ENCODE measurements at places on chromosomes 4 and X.

- DNase-seq: no peak
These were observed 20.0 kb downstream of the DCLK2 start for GRCh38 chr4:150098214-150098613.

GRCh38 chr4:40058854-40059253 is 2.2 kb downstream of the N4BP2 start:
- DNase-seq: no peak

- DNase-seq: no peak
These were observed 128.9 kb downstream of the MAB21L2 start for GRCh38 chr4:150710770-150711375.

DNA sequence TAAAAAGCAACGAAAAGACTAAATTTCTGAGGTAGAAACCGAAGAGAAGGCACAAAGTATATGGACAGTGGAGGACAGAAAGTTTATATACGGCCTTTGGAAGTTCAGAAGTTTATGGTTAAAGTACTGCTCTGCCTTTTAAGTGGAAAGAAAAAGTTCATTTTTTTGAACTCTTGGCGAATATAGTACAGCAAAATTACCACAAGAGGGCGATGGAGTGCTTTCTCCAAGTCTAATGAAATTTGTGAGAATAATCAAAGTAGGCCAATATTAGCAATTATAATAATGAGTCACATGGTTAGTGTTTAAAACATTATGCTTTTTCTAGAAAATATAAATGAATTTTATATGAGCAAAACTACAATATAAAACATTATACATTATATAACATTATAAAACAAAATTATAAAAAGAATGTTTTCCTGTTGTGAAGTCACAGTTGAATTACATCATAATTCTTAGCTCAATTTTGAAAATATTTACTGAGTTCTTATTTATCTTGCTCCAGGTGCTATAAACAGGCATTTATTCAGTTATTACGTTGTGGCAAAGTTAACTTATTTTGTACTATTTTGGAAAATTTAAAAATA is 136.2 kb upstream of the BMPR1B start:
- peak; percentile 3 for DNase-seq

- no peak for DNase-seq
These were observed 61.6 kb downstream of the SCML1 start for GRCh38 chrX:17798921-17799320.

DNA sequence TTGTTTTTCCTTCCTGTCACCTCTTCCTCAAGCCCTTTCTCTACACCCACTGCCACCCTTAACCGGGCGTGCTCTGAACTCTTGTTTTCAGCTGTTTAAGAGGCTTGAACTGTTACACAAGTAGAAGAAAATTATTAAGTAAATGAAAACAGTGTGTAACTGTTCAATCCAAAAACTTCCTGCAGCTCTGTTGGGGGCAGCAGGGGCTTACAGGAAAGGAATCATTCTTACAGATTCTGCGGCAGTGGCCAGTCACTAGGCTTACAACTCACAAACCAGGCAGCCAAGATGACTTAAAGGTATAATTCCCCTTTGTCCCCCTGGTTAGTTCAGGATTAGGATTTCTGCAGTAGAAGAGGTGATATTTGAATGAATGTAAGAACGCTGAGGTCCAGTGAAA is 70.2 kb upstream of the ETNPPL start:
- no peak for DNase-seq

- DNase-seq: no peak
These were observed 2.9 kb downstream of the EVC start for GRCh38 chr4:5713861-5714260.

GRCh38 chr4:116870686-116871085 is 214.7 kb downstream of the TRAM1L1 start:
- DNase-seq: no peak

DNA sequence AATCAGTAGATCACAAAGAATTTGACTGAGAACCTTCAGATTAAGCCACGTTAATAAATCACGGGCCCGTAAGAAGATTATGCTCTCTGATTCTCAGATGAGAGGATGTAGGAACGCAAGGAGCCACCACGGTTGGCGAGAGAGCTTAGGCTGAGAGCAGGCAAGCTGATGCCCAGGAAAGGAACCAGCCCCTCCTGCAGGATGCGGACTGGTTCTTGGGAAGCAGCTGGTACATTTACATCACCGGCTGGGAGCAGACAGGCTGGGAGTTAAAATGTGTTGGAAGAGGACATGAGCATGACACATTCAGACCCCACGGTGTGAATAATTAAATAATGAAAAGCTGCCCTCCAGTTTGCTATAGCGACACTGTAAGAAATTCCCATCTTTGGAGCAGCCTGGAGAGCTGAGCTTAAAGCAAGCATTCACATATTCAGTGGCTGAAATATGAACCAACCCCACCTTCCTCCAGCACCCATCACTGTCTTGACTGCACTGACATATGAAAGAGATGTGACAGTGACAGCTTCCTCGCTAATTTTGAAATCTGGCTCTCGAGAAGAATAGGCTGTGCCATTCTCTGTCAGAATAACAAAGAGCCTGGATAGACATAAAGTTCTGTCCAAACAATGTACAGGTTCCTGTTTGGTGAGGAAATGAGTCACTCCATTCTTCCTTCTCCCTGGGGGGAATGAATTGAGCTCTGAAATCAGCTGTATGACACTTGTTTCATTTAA is 33.1 kb downstream of the LNX1 start:
- DNase-seq: no peak

GRCh38 chr4:113882668-113883067 is 96.8 kb downstream of the ARSJ start:
- no peak for DNase-seq

DNA sequence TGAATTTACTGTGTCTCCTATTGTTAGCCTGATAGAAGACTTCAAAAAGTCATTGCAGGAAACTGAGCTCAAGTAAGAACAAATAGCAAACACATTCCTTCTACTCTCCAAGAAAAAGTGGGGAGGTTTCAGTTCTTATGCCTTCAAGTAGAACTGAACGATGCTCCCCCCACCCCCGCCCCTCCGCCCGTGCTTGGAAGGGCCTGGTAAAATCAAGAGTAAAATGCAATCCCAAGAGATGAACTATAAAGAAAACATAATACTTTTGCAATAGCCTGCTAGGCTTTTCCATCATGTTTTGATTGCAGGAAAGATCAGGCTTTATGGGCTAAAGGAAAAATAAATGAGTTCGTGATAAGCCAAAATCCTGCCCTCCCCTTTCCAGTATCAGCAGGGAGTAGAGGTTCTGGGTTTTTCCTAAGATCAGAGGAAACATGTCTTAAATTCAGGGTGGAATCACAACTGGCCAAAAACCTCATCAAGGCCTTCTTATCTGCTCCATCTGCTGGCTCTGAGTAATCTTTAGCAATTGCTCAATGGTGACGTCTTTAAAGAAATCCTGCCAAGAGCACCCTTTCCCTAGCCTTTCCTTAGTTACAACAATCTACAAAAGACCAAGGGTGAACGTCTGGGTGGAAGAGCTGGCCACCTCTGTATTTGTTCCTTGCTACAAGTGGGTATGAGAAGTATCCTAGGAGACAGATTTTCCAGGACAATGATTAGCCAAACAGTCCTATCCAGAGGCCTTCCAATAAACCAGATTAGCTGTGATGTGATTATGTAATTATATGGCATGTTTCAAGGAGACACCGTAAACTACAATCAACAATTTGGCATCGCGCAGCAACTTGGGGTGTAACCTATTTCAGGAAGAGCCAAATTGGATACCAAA is 66.3 kb upstream of the FAM9C start:
- DNase-seq: no peak

DNA sequence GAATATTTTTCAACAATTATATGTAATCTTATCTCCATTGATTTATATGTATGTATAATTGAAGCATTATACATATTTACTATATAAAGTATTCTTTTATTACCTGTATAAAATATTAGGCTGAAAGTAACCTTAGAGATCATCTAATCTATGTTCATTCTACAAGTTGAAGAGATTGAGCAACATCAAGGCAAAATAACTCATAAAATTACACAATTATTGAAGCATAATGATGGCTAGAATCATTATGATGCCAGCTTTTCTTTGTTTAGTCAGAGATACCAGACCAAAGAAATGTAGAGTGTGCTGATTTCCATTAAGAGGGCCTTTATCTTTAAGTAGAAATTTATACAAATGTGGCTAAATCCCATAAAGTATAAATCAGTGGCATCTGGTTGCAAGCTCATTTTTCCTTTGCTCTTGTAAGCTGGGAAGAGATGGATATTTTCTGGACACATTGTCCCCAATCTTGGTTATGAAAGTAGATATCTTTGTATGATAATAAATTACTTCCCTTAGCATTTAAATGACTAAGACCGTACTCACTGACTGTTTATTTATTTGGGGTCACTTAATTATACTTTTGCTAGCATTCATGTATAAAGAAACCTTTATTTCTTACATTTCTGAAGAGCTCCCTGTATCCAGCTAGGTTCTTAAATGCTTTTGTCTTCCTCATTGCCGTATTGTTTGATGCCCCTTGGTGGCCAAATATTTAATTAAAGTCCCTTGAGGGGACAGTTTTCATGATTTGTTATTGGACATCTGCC is 339.8 kb downstream of the PCDH7 start:
- DNase-seq: no peak

- no peak for DNase-seq
These were observed 122.7 kb upstream of the PSAPL1 start for GRCh38 chr4:7557456-7557855.

DNA sequence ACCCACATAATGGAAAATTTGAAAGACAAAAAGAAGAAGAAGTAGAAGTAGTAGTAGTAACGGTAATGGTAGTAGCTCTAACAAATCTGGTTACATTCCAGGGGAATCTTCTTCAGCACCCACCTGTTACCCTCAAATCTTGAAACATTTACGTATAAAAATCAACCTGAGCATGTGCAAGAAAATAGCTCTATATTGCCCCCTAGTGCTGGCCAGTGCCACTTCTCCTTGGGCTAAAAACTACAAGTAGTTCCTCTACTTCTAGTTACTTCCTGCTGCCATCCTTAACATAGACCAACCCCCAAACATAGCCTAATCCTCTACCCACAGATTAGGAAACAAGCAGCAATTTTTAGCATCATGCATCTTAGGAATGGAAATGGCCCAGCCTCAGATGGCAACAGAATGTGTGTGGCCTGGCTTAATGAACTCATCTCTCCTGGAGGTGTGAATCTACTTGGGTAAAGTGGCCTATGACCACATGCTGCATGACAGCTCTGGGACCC is 3.1 kb downstream of the PDGFC start:
- no peak for DNase-seq

GRCh38 chr4:139528377-139529005 is 27.5 kb downstream of the SETD7 start:
- DNase-seq: no peak

- no peak for DNase-seq
These were observed 94.6 kb downstream of the SYNPO2 start for GRCh38 chr4:118983293-118983692.

GRCh38 chr4:17667253-17667652 is 52.8 kb downstream of the MED28 start:
- no peak for DNase-seq

DNA sequence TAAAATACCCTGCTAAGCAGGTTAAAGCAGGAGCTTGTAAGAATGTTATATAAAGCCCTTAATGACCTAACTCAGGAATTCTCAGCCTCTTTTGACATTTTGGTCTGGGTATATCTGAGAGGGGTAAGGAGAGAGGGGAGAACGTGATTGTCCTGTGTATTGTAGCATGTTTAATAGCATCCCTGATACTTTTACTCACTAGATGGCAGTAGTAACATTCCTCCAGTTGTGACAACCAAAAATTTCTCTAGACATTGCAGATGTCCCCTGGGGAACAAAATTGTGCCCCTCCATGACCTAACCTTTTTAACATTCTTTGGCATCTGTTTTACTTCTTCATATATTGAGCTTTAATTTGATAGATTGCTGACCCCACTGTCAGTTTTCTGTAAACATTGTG is 17.9 kb downstream of the SMARCA5 start:
- no peak for DNase-seq

DNA sequence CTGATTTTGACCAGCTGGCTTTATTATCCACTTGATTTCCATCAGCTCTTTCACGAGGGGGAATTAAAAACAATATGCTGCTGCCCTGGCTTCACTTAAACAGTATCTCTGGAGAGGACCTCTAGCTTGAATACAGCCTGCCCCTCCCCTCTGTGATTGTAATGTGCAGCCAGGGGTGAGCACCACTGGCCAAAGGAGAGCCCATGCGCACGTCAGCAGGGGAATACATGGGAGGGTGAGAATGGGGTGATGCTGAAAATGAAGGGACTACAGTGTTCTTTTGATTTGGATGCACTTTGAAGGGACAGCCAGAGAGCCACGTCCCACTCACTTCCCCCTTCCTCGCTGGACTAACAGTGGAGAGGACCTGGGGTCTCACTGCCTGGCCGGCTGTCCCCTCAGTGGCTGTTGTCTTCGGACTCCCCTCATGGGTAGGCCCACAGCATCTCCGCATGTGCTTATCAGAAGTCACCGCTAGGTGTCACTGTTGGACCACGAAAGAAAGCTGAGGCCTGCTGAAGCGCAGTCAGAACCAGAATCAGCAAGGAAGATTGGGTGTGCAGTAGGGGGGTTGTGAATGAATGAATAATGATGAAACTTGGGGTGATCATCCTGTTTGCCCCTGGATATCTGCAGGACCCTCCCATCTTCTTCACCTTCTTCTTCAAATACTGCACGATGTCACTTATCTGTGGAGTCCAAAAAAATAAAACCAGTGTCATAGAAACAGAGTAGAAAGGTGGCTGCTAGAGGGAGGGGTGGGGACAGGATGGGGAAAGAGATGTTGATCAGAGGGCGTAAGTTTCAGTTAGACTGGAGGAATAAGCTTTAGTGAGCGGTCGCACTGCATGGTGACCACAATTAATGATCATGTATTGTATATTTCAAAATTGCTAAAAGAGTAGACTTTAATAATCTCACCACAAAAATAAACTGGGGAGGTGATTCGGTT is 32.8 kb downstream of the CLCN4 start:
- peak; percentile 84 for DNase-seq
